Upper lobe of left lung (tissue), 6 donors: ENCODE measurements at places on chromosomes 3 and 15.

DNA sequence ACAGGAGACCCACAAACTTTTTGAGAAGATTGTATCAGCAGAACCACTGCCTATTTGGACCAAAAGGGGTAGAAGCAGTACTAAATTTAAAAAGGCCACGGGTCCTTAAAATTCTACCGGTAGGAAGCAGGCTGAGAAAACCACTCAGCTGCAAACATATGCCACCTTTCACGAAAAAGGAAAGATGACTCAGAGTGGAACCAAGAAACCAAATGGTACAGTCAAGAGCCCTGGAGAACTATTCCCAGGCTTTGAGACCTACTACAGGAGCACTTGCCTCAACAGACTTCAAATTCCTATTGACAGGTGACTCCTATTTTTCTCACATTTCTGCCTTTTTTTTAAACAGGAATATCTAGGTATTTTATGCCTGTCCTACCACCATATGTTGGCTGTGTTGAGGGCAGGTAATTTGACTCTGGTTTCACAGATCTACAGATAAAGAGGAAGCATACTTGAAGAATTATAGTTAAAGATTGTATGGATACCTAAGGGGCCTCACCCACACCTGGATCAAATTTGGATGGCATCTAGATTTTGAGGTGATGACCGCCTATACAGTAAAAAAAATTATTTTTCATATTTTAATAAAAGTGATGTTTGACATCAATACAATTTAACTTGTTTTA is 10.1 kb downstream of the GOLIM4 start:
- DNase-seq, result no peak

DNA sequence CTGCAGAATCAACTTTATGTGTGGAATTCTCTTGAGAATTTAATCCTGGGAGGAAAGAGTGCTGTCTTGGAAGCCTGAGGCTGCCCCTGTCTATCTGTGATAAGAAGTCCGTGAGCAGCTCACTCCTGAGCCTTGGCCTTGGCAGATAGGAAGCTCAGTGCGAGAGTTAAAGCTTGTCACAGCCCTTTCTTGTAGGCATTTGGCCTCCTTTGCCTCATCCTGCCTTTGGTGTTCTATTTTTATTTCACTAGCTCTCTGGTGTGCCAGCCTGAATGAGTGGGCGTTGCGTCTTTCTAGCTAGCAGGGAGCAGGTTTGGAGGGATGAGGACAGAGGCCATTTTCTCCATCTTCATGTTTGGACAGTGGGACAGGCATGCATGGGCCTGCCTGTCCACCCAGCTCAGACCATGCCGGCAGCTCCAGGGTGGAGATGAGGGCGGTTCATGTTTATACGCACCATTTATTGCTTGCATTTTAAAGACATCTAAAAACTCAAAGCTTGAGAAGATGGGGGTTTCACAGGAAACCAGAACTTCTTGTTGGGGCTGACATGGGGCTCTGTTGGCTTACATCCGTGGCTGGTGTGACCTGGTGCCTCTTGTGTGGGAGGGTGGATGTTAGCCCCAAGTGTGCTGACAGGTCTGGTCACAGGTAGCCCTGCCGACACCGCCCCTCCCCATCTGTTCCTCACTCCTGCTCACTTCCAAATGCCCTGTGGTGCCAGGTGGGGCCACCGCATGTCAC is 29.8 kb downstream of the IRAK2 start:
- no peak for DNase-seq

DNA sequence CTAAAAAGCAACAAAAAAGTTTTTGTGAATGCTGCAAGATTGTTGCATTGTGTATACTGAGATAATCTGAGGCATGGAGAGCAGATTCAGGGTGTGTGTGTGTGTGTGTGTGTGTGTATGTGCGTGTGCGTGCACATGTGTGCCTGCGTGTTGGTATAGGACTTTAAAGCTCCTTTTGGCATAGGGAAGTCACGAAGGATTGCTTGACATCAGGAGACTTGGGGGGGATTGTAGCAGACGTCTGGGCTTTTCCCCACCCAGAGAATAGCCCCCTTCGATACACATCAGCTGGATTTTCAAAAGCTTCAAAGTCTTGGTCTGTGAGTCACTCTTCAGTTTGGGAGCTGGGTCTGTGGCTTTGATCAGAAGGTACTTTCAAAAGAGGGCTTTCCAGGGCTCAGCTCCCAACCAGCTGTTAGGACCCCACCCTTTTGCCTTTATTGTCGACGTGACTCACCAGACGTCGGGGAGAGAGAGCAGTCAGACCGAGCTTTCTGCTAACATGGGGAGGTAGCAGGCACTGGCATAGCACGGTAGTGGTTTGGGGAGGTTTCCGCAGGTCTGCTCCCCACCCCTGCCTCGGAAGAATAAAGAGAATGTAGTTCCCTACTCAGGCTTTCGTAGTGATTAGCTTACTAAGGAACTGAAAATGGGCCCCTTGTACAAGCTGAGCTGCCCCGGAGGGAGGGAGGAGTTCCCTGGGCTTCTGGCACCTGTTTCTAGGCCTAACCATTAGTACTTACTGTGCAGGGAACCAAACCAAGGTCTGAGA is 4.7 kb downstream of the BHLHE40 start:
- DNase-seq, result peak; percentile 58

GRCh38 chr3:165125836-165126235 is 47.5 kb upstream of the SI start:
- DNase-seq, result no peak
